ENCODE measurements at places on chromosomes 11 and 22.

DNA sequence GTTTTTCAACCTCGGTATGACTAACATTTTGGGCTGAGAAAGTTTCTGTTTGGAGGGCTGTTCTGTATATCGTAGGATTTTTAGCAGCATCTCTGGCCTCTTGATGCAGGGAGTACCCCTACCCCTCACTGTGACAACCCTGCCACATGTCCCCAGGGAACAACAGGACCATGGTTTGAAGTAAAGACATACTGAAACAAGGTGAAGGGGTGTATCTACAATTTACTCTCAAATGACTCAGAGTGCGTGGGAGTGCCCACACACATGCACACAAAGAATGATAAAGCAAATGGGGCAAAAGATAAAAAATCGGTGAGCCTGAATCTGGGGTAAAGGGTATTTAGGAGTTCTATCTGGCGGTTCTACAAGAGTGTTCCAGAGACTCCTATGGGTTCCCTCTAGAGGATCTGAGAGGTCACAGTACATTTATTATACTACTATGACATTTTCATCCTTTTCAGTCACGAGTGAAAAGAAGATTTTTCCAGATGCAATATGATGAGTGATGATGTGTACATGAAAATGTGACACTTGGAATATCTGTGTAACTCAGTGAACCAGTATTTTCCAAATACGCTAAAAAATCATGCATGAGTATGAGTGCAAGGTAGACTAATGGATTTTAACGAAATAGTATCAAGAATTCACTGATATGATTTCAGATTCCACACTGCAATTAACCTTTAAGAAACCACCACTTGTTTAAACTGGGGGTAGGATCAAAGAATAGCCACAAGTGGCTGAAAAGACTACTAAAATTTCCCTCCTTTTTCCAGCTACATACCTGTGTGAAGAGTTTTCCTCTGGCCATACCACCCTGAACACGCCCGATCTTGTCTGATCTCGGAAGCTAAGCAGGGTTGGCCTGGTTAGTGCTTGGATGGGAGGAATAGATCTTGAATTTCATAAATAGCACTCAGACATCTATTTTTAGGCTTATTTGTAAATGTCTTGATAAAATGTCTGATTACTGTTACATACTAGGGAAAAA, 56.3 kb upstream of the YPEL1 start:
- DNase-seq, result no peak

- no peak for DNase-seq
These were observed 122.7 kb upstream of the FAT3 start for GRCh38 chr11:92101920-92102319.

DNA sequence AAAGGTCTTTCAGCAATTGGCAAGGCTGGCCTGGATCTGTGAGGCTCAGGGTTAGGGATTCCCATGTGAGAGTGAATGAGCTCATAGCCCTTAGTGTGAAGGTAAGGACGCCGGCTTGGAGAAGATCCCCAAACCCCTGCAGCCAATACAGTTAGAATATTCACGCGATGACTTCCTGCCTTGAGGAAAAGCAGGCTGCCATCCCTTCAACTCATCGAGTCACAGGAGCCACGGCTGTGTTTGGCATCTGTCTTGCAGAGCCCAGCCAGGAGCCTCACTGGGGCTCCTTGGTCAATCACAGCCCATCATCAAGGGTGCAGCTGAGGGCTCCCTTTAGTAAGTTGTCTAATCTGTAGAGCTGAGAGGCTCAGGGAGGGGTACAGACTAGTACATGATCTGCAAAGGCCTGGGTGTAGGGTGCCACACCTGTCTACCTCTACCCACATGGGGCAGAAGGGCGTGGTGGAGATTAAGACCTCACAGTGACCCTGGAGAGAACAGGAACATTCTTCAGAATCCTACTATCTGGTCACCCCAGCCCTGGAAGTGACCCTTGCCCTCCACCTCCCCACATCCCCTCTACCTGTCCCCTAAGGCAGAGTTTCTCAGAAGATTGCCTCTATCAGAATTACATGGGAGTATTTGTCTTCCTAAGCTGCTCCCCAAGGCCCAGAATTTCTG, 18.5 kb downstream of the IL10RA start:
- no peak for DNase-seq

GRCh38 chr11:85810521-85810870, 445 bp downstream of the SYTL2 start:
- no peak for DNase-seq

- no peak for DNase-seq
These were observed 18.2 kb upstream of the GRAMD4 start for GRCh38 chr22:46602025-46602424.

DNA sequence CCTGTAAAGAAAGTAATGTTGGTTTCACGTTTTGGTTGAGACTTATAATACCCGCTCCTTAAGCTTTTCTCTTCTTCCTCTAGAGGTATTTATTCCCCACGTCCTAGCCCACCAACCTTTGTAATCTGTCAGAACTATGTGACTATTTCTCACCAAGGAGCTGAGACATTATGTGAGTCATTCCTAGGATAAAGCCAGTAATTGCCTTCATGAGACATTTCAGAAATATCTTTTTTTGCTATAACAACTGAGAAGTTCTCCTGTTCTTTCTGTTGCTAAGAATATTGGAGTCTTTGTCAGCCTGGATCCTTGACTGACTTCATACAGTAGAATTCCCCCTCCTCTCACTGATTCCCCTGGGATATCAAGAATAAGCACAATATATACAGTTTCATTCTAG, 1497.0 kb upstream of the TENM4 start:
- DNase-seq, result no peak

- DNase-seq, result no peak
These were observed 544.4 kb downstream of the OPCML start for GRCh38 chr11:132987936-132988335.

GRCh38 chr22:45925811-45926351, 51.1 kb downstream of the WNT7B start:
- DNase-seq, result no peak

DNA sequence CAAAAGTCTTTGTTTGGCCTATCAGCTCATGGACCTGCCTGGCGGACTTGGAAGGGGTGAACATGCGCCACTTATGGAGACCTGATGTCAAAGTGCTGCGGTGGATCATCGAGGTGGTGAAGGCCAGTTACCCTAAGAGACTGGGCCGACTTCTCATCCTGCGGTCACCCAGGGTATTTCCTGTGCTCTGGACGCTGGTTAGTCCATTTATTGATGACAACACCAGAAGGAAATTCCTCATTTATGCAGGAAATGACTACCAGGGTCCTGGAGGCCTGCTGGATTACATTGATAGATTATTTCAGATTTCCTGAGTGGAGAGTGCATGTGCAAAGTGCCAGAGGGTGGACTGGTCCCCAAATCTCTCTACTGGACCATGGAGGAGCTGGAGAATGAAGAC, 17.9 kb downstream of the ALKBH3 start:
- no peak for DNase-seq

- DNase-seq, result no peak
These were observed 5.9 kb upstream of the BATF2 start for GRCh38 chr11:65002706-65003105.

- no peak for DNase-seq
These were observed 134.9 kb downstream of the DBX1 start for GRCh38 chr11:20025332-20025840.

GRCh38 chr11:13776134-13776815, 107.8 kb downstream of the FAR1 start:
- peak; percentile 36 for DNase-seq

DNA sequence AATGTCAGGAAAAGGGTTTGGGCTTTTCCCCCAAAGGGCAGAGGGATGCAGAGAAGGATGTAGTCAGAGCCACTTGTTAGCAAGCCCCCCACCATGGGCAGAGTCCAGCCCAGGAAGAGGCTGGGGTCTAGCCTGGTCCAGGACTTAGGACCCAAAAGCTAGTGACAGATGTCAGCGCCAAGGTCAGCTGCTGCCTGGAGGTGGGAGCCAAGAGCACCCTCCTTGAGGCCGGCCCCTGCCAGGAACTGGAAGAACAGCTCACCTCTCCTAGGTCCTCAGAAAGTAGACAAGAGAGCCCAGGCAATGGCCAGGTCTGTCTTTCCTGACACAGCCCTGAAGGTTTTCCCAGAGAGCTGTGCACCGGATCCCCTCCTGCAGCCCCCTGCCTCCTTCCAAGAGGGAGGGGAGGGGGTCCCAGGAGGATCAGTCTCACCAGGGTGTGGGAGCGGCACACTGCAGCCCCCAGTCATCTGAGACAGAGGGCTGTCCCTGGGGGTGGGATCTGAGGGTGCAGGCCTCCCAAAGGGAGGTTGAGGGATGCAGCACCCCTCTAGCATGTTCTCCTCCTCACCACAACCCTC, 14.6 kb upstream of the ARHGEF17 start:
- DNase-seq, result no peak

DNA sequence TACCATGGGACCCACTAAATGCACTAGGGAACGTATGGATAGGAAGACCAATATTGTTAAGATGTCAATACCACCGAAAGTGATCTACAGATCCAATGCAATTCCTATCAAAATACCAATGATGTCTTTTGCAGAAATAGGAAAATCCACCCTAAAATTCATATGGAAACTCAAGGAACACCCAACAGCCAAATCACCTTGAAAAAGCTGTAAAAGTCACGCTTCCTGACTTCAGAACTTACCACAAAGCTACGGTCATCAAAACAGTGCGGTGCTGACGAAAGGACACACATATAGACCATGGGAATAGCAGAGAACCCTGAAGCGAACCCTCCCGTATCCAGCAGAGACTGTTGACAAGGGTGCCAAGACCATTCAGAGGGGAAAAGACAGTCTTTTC, 20.5 kb downstream of the BRD1 start:
- no peak for DNase-seq

DNA sequence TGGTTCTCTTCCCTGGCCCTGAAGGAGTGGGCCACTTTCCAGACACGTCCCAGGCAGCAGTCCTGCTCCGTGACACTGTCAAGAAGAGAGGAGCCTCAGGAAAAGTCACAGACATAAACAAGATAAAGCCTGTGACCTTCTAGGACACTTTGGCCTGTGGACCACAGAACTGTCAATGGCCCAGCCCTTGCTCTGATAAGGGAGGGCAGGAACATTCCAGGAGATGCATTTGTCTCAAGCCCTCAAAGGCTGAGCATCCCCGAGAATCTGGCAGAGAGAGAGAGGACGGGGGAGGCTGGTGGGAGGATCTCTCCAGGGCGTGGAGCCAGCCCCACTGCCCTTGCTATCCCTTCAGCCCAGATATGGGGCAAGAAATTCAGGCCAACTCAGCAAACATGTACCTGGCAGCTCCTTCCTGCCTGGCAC, 476.4 kb downstream of the INSC start:
- no peak for DNase-seq

DNA sequence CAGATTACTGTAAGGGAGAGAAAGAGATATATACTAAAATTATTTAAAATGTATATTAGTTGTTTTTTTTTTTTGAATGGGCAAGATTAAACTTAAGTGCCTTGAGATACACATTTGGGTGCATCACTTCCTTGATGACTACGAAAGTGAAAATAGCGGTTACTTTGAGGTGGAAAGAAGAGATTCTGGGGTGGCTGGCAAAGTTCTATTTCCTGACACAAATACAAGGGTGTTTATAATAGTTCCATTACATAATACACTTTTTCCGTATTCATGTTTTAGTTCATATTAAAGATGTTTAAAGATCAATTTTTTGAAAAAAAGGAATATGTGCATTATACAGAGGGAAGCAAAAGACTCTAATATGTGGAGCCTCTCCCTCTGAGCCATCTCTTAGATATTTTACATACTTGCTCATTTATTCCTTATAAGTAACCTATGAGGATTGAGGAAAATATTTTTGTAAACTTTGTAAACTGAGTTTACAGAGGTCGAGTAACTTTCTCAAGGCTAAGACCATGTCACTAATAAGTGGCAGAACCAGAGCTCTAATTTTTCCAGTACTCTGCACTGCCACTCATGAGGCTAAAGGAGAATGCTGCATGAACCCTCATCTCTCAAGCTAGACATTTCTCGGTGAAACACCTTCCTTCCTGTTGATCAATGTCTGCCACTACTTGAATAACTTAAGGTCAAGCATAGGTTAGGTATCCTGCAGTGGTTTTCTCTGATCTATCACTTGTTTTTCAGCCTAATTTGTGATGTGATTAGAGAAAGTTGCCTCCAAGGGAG, 58.6 kb downstream of the DDIAS start:
- DNase-seq, result peak; percentile 30

DNA sequence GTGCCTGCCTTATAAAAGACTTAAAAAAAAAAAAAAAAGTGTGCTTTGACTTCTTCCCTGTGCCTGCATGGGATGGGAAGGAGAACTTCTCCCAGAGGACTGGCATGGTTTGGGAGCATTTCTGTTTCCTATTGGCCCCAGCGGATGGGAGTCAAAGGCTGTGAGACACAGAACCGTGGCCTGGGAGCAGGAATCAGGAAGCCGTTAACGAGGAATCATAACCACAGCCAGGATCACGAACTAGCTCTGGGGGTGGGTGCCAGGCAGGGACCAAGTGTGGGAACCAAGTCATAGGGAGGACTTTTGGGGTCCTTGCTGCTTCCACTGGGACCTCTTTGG, 526 bp downstream of the C1QTNF6 start:
- DNase-seq, result no peak

GRCh38 chr22:27560781-27561180, 240.8 kb downstream of the MN1 start:
- DNase-seq, result no peak

- DNase-seq, result peak; percentile 40
These were observed 1.6 kb upstream of the BEST1 start for GRCh38 chr11:61948505-61948904.

- no peak for DNase-seq
These were observed 885.4 kb downstream of the OPCML start for GRCh38 chr11:132646890-132647289.

DNA sequence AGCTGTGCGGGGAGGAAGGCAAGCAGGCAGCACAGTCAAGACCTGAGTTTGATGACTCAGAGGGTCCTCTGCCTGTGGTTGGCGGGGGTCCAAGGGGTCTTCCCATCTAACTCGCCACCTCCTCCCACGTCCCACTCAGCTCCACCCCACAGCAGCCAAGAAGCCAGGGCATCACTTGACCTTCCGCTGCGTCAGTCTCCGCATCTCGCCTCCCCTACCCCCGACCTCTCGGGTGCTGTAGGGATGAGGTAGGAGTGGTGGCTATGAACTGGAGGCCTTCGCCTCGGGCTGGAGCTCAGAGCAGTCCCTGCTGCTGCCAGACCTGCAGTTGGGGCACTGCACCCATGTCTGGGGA, 90.6 kb downstream of the CDKN1C start:
- DNase-seq, result no peak

DNA sequence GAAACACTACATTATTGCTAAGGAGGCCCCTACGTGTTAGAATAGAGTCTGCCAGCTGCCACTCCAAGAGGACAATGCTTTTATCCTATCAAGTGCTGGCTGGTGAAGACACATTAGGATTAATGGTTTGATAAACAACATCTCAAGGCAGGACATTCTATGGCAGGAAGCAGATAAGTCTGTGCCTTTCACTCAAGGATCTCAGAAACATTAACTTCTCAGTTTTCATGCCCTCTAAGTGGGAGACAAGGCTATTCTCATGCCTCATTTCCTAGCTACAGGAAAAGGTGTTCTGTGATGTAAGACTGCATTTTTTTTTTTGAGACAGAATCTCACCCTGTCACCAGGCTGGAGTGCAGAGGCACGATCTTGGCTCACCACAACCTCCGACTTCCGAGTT, 23.5 kb upstream of the TIMP3 start:
- peak; percentile 63 for DNase-seq

Data from NCI-H1417 (cell line).